ENCODE measurements at places on chromosomes 7 and 10. TPM values are rescaled to one million over a fixed set of nuclear protein-coding genes. Genes with fewer than 3 reads are reported as not detected.

Gene GRM8
- total RNA-seq: 0.21 TPM

GRCh38 chr7:158573310-158573709, 14.3 kb downstream of the PTPRN2 start:
- no peak for DNase-seq

Gene CALML3
- total RNA-seq: not detected

GRCh38 chr10:12241810-12242529, 46.0 kb downstream of the CDC123 start:
- DNase-seq: no peak

Gene PLA2G12B
- total RNA-seq: not detected

DNA sequence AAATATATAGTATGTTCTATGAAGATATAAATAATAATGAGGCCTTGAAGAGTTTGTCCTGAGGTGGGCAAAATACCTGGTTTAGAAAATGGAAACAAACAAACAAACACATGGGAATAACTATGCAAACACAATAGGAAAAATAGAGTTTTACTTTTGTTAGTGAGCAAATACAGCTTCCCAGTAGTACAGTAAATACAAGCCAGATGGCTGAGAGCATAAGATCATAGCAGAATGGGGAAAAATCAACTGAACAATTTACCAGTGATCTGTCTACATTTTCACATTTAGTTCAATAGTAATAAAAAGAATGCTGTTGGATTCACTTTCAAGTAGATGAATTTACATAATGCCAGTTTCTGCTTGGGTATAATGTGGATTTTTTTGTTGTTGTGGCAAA, 45.1 kb downstream of the ADD3 start:
- DNase-seq: no peak

DNA sequence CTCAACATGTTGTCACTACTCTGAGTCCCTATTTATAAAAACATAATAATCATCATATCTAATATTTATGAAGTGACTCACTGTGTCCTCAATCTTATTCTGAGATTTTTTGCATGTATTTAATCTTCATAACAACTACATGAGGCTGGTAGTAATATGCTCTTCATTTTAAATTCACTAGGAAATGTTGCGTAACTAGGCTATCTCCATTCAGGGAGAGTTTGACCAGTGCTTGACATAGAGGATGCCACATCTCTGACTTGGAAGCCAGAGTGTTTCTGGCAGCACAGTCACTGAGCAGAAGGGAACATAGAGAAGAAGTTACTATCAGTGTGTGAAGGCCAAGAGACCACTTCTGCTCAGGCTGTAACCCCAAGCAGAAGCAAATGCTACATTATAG, 88.9 kb downstream of the FAM13C start:
- DNase-seq: no peak

DNA sequence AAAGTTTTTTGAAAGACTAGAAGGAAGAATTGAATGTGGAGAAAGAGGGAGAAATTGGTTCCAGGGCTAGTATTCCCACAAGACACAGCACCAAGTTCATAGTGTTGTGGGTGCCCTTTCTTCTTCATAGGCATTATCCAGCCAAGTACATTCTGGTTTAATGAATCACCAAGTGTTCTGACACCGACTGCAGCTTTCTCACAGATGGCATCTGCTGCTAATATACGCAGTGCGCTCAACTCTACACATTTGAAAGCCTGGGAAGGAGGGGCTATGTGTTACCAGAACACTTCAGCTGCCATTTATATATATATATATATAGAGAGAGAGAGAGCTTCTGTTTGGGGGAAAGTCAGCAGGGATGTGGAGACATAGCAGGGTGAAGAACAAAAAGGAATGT, 1168.4 kb downstream of the GATA3 start:
- DNase-seq: no peak

DNA sequence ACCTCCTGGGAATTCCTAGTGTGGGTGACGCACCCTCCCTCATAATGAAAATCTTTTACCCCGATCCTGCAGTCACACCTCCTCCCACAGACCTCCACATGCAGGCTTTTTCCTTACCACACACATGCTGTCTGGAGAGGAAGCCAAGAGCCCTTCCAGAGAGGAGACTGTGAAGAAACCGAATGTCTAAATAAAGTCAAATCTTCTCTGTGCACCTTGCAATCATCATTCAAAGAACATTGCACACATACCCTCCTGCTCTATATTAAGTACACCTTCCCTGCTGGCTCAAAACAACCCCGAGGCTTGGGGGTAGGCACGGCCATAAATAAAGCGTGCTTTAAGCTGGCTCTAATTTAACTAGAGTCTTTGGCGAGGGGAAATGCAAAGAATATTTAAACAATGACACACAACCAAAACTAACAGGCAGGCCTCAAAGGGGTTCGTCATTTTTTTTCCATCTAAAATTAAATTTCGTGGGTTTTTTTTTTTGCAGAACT, 34.9 kb downstream of the CALML3 start:
- no peak for DNase-seq

DNA sequence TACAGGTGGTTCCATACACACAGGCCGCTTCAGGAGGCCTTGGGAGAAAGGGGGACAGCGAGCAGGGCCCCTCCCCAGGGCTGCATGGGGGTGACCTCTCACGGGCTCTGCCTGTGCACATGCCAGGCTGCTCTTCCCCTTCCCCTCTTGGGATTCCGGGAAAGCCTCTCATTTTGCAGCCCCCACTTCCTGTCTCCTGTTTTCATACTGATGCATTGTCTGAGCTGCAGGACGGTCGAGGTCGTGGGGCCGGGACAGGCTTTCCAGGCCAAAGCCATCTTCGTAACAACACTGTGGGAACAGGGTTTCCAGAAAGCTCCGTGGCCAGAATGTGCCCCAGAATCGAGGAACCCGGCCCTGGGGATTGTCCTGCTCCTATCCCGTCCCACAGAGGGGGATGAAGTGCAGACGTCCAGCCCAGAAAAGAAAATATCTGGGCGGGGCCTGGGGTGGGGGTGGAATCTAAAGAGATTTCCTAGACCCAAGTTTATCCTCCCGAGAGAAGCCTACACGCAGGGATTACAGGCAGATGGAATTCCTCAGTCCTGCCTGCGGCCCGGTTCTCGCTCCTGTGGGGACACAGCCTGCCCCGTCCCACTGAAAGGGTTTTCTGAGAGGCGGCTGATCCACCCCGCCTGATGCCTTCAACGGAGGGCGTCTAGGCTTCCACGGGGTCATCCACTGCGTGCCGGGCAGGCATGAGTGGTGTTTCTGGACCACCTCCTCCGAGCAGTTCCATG, 29.5 kb upstream of the DNAAF5 start:
- DNase-seq: no peak

- DNase-seq: no peak
Measured at GRCh38 chr10:77604063-77604462, 33.5 kb downstream of the KCNMA1 start.

- no peak for DNase-seq
Measured at GRCh38 chr7:131652934-131653333, 96.5 kb upstream of the PODXL start.

Gene CUZD1
- 1.4 TPM for total RNA-seq

GRCh38 chr10:35339942-35340341, 3.6 kb downstream of the CCNY start:
- no peak for DNase-seq

DNA sequence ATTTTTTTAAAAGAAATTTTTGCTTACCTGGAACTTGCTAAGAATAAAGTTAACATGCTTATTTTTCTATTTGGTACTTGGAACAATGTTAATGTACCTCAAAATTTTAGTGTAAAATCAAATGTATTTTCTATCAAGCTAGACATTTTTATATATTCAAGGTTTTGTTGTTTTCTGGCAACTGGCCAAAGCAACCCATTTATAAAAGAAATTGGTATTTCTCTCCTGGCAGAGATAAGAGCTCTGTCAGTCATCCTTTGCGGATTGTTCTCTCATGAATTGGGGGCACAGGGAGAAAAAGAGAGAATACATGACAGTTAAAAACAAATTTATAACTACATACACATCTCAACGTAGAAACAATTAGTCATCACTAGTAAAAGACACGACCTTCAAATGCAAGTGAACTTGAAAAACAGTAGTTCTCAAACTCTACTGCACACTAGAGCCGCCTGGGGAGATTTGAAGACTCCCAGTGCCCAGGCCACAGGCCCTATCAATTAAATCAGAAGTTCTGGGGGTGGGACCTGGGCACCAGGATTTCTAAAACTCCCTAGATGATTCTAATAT, 152.4 kb upstream of the LAMB4 start:
- DNase-seq: no peak

DNA sequence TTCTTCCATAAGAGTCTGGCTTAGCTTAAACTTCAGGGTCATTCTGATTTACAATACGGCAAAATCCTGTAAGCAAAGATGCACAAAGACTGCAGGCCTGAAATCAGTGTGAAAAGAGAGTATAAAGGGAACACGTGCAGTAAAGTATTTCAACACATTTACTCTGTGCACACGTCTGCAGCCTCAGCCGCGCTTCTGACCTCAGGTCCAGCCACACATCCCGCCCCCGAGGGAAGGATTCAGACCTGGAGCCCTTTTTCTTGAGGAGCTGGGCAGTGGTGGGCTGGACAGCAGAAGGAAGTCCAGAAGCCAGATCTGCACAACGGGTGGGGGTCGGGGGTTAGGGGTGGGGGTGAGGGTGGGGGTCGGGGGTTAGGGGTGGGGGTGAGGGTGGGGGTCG, 58.9 kb upstream of the FAM20C start:
- DNase-seq: no peak

GRCh38 chr7:129090300-129090907, 35.5 kb upstream of the TNPO3 start:
- no peak for DNase-seq

Gene SPDYE2
- not detected for total RNA-seq

GRCh38 chr10:15901889-15902288, 41.6 kb upstream of the MINDY3 start:
- DNase-seq: no peak

DNA sequence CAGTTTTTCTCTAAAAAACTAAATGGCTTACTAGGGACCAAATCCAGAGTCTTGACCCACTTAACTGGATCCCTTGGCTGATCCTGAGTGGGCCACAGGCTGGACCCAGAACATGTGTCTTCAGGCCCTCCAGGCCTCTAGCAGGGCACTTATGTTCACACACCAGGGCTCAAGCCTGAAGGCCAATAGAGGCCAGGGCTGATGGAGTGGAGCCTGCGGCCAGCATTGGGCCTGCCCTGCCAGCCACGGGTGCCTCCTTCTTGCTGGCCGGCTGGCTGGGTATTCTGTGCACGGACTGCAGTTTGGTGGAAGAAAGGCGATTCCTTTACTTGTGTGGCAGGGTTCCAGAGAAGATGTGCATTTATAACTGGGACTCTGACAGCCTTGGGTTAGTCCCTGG, 103.0 kb upstream of the ZNF32 start:
- no peak for DNase-seq

GRCh38 chr7:1490837-1491236, 13.4 kb downstream of the INTS1 start:
- no peak for DNase-seq

DNA sequence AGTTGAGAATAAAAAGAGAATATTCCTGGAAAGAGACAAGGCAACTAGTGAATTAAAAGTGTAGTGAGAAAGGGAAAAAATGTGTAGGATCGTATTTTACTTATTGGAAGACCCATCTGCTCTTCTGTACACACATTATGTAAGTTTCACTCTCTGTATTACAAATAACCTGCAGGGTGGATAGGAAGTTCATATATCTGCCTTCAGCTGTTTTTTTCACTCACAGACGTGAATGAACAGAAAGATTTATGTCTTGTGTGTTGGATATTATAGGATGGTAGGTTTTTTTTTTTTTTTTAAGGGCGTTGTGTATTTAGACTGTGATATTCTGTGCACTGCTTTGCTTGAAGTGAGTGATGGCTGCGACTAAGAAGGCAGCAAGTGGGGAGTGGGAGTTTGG, 266.5 kb downstream of the AUTS2 start:
- DNase-seq: no peak

- DNase-seq: no peak
Measured at GRCh38 chr7:79787096-79787495, 333.6 kb upstream of the MAGI2 start.

DNA sequence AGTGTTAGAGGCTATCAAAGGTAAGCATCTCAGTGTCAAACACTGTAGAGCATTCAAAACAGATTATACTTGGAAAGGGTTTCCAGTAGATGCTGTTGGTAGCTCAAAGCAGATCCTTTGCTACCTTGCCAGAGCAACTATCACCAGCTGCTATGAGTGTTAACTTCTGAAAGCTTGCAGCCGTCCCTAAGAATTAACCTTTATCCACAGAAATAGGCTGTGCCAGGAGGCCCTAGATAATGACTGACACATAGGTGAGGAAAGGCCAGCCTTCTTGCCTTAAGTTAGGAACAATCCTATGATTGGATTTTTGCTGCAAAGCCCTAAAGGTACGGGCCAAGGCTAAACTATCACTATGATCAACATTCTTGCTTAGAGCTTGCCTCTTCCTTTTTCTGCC, 263.2 kb downstream of the DGKB start:
- DNase-seq: no peak

DNA sequence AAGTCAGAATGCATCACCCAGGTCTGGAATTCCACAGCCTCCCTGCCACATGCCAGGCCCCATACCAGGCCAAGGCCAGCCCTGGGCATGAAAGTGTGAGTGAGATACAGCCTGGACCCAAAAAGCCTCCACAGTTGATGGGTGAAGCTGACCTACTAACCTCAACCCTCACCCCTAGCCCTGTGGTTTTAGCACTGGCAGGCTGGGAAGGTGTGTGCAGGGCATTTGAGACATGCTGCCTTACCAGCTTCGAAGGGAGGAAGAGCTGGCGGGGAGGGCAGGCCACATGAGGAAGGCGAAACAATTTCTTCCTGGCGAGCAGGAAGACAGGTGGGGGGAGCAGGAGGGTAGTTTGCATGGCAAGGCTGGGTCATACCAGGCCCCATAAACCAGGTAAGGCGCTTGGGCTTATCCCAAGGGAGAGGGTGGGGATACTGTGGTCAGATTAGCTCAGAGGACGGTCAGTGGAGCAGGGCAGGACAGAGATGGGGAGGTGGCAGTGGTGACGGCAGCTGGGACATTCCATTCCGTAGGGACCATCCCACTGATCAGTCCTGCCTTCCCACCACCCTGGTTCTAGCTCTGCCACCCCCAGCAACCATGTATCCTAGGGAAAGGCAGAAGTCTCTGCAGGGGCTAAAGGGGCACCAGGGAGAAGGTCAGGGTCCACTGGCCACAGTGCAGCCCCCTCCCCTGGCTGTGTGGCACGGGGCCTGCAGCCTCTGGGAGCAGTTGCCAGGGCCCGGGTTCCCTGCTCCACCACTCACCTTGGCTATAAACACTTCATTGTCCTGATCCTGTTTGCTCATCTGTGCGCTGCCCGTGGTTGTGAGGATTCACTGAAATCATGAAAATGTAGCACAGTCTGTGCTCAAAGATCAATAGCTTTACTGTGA, 155.8 kb downstream of the NRF1 start:
- DNase-seq: no peak

DNA sequence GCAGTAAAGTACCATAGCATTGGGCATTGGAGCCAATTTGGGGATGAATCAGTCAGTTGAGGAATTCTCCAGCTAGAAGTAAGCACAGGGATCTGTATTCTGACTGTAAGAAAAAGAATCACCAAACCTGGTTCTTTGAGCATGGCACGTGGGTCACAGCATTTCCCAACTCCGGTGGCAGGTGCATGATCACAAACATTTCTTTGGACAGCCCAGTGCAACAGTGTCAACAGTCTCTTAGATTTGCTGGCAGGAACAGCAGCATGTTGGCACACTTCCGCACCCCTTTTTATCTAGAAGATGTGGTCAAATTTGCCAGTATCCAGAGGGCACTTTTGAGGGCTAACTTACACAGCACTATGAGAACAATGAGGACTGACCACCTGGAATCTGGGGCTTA, 437.5 kb upstream of the GHITM start:
- no peak for DNase-seq

- no peak for DNase-seq
Measured at GRCh38 chr10:95782318-95782717, 26.4 kb downstream of the ENTPD1 start.
